ENCODE measurements at places on chromosomes 16 and 17. TPM values are rescaled to one million over a fixed set of nuclear protein-coding genes. Genes with fewer than 3 reads are reported as not detected.

The TMEM94 gene
- total RNA-seq: 89.5 TPM

The FBXW10B gene
- total RNA-seq: 0.74 TPM

The CDH13 gene
- 14.3 TPM for total RNA-seq

The SLC16A13 gene
- 9.9 TPM for total RNA-seq

The CCL3 gene
- total RNA-seq: 8.5 TPM

The PARD6A gene
- total RNA-seq: 5.5 TPM

The CES1 gene
- total RNA-seq: 323 TPM

The PTGES3L gene
- total RNA-seq: 0.27 TPM

The CNOT1 gene
- total RNA-seq: 172 TPM

The ITGAD gene
- total RNA-seq: 0.62 TPM

The SALL1 gene
- not detected for total RNA-seq

The SULT1A2 gene
- 10.3 TPM for total RNA-seq

The CCL11 gene
- total RNA-seq: 1.1 TPM

The DNAAF8 gene
- total RNA-seq: 3.4 TPM

The NXPH3 gene
- total RNA-seq: 4.5 TPM

The SLC5A10 gene
- total RNA-seq: not detected

The BCO1 gene
- total RNA-seq: 0.74 TPM

The MT1A gene
- total RNA-seq: 4.7 TPM

The RNF43 gene
- total RNA-seq: 9.7 TPM

The TBC1D3I gene
- total RNA-seq: 1.1 TPM

The KRT25 gene
- not detected for total RNA-seq

The TEDC2 gene
- 0.68 TPM for total RNA-seq

The GPR179 gene
- total RNA-seq: 0.15 TPM

The PMFBP1 gene
- total RNA-seq: 0.62 TPM

The SLC16A11 gene
- total RNA-seq: 7.7 TPM

The KRTAP3-2 gene
- total RNA-seq: not detected

The CA5A gene
- 0.06 TPM for total RNA-seq

The NPIPA8 gene
- total RNA-seq: 0.80 TPM

The FBXL16 gene
- 11.0 TPM for total RNA-seq

The SLC52A1 gene
- total RNA-seq: 0.86 TPM

The ABCC11 gene
- not detected for total RNA-seq

The SYNGR3 gene
- 0.24 TPM for total RNA-seq

The ENPP7 gene
- 0.18 TPM for total RNA-seq

The EVPLL gene
- total RNA-seq: 2.8 TPM

The NPIPA7 gene
- 10.0 TPM for total RNA-seq

The ALDH3A2 gene
- 115 TPM for total RNA-seq

The RAMP2 gene
- total RNA-seq: 127 TPM

The TEKT5 gene
- total RNA-seq: not detected

The ACSM2B gene
- total RNA-seq: not detected

The TNFSF12 gene
- 91.3 TPM for total RNA-seq

The LHX1 gene
- not detected for total RNA-seq

The ZSCAN10 gene
- not detected for total RNA-seq

The TTLL6 gene
- total RNA-seq: 2.7 TPM

The TEX19 gene
- total RNA-seq: not detected

The PLXDC1 gene
- 19.5 TPM for total RNA-seq

The B4GALNT2 gene
- total RNA-seq: 0.15 TPM

The RUNDC3A gene
- 0.38 TPM for total RNA-seq

The CMTM1 gene
- total RNA-seq: 8.1 TPM

The C17orf67 gene
- total RNA-seq: 3.6 TPM

The ZFPM1 gene
- total RNA-seq: 5.6 TPM

The HEATR9 gene
- 0.21 TPM for total RNA-seq

The CAPNS2 gene
- total RNA-seq: 2.0 TPM

The CBX4 gene
- 20.6 TPM for total RNA-seq

The SMTNL2 gene
- total RNA-seq: 6.4 TPM

The KRT32 gene
- not detected for total RNA-seq

The LGALS9B gene
- total RNA-seq: not detected

The C16orf96 gene
- total RNA-seq: 0.21 TPM
